ENCODE measurements at places on chromosomes 13 and 19.

- DNase-seq, result no peak
Observed at GRCh38 chr13:102772042-102772425, 1.6 kb downstream of the TEX30 start.

- no peak for DNase-seq
Observed at GRCh38 chr19:42030645-42031440, 36.8 kb upstream of the ATP1A3 start.

GRCh38 chr13:21966014-21966413 is 295.1 kb downstream of the FGF9 start:
- DNase-seq, result no peak

DNA sequence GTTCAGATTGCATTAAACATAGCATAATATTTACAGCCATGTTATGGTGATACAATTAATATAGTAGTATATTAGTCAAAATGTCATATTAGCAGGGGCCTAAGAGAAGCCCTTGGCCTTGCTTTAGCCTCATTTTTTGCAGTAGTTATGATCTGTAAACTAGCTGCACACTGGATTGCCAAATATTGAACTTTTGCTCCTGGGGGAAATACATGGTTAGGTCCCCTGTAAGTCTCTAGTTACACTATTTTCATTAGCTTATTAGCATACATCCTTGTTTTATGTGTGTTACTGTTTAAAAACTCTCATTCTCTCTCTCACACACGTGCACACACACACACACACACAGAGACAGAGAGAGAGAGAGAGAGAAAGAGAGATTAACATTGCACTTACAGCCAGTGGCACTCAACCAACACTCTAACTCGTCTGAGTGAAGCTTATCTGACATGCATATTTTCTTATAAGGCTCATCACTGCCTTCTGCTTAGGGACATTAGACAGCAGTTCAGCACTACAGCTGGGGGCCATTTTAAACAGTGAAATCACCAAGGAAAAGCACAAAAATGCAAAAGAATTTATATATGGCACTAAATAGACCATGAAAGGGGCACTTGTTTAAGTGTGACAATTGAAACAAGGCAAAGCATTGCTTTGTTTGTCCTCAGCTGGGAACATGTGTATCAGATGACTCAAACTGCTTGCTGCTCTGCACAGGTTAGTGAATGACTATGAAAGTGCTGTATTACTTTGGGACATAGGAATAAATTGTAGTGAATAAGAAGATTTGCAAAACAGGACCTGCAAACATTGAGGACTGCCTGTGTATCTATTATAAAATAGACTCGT is 278.7 kb downstream of the GPC6 start:
- DNase-seq, result no peak

GRCh38 chr19:991174-991931 is 7.2 kb downstream of the WDR18 start:
- no peak for DNase-seq

- DNase-seq, result no peak
Observed at GRCh38 chr13:112990783-112991182, 21.8 kb downstream of the MCF2L start.

GRCh38 chr13:80171096-80171495 is 169.8 kb downstream of the SPRY2 start:
- no peak for DNase-seq

Measured in cortex of kidney (tissue), 1 donor.